ENCODE measurements at places on chromosomes 7 and 10. TPM values are rescaled to one million over a fixed set of nuclear protein-coding genes. Genes with fewer than 3 reads are reported as not detected.

- DNase-seq: no peak
- H3K27me3 ChIP-seq: no peaks in the 10 kb centered on the region
- H3K36me3 ChIP-seq: no peaks in the 10 kb centered on the region
- H3K4me1 ChIP-seq: peaks cover 3% of the 10 kb centered on the region
Observed at GRCh38 chr10:14688606-14689005, 86.1 kb downstream of the FAM107B start.

GRCh38 chr7:139118234-139118804, 8.8 kb upstream of the ZC3HAV1 start:
- H3K27ac ChIP-seq: peak overlapping the region; percentile 63
- peaks cover 15% of the 10 kb centered on the region for H3K4me1 ChIP-seq
- H3K36me3 ChIP-seq: no peaks in the 10 kb centered on the region
- H3K4me3 ChIP-seq: peak overlapping the region; percentile 23

DNA sequence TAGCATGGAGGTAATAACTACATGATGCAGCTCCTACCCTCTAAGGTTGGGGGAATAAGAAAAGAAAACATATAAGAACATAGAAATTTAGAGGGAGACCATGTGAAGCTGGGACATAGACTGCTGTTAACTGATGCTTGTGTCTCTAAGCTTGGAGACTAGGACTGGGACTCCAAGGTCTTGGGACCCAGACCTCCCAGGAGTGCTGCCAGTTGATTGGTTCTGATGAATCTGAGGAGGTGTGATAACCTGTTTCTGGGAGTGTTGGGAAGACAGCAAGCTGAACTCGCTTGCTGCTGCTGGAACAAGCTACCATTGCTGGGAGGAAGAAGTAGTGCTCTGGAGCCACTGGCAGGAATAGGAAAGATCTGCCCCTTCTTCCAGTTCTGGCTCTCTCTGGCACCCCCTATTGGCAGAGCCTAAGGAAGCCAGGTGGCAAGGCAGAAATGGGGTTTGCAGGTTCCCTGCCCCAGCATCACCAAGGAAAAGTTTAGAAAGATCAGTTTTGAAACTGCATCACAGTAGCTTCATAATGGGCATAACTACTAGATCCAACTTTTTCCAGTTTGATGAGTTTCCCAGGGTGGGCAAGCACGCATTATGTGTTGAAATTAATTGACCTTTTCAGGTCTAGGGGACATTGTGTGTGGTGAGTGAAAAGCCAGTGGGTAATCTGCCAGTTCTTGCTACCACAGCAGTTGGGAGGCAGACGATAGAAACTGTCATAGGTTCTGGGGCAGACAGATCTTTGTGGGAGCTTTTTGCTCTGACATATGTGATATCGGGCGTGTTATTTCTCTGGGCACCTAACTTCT, 140.7 kb downstream of the SND1 start:
- H3K4me1 ChIP-seq: peaks cover 4% of the 10 kb centered on the region
- H3K4me3 ChIP-seq: no peak overlapping the region
- H3K27me3 ChIP-seq: no peaks in the 10 kb centered on the region
- H3K27ac ChIP-seq: no peak overlapping the region
- peak; percentile 8 for DNase-seq

GRCh38 chr10:100130831-100131230, 49.2 kb upstream of the CPN1 start:
- no peak overlapping the region for H3K27ac ChIP-seq
- no peaks in the 10 kb centered on the region for H3K36me3 ChIP-seq
- H3K27me3 ChIP-seq: peaks cover 26% of the 10 kb centered on the region
- no peak for DNase-seq
- H3K4me1 ChIP-seq: no peaks in the 10 kb centered on the region

Gene HYCC1
- 16.0 TPM for total RNA-seq

Gene RALA
- 49.8 TPM for total RNA-seq
